Dermis blood vessel endothelial cell (primary cell): ENCODE measurements at places on chromosomes 4 and X.

GRCh38 chrX:107725761-107726555, 49.6 kb downstream of the TSC22D3 start:
- DNase-seq: no peak

DNA sequence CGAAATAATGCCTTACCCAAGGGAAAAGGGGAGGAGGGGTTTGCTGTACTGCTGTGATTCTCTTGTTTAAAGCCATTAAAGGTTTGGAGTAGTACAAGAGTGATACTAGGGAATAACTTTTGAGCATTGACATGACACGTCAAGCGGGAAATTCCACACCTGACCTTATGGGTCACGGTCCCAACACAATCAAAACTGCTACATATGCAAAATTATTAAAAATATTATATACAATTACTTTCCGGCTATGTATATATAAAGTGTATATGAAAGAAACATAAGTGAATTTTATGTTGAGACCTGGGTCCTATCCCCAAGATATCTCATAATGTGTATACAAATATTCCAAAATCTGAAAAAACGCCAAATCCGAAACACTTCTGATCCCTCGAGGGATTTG, 21.0 kb downstream of the FNIP2 start:
- no peak for DNase-seq

GRCh38 chr4:121049072-121049599, 23.2 kb downstream of the NDNF start:
- DNase-seq: no peak

DNA sequence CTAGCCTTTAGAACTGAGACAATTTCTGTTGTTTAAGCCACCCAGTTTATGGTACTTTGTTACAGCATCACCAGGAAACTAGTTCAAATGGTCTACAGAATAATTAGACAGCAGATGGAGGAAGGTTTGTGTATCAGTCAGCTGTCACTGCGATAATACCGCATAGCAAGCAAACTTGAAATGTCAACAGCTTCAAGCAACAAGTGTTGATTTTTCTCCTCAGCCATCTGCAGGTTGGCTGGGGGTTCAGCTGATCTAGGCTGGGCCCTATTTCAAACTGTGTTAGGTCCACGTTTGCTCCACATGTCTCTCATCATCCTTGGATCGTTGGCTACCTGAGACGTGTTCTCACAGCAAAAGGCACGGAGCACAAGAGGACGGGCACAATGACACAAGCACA, 19.2 kb upstream of the PHEX start:
- DNase-seq: no peak

- DNase-seq: no peak
Observed at GRCh38 chrX:133627673-133628072, 212.4 kb upstream of the GPC4 start.

- peak; percentile 68 for DNase-seq
Observed at GRCh38 chr4:139511320-139511719, 44.7 kb downstream of the SETD7 start.

DNA sequence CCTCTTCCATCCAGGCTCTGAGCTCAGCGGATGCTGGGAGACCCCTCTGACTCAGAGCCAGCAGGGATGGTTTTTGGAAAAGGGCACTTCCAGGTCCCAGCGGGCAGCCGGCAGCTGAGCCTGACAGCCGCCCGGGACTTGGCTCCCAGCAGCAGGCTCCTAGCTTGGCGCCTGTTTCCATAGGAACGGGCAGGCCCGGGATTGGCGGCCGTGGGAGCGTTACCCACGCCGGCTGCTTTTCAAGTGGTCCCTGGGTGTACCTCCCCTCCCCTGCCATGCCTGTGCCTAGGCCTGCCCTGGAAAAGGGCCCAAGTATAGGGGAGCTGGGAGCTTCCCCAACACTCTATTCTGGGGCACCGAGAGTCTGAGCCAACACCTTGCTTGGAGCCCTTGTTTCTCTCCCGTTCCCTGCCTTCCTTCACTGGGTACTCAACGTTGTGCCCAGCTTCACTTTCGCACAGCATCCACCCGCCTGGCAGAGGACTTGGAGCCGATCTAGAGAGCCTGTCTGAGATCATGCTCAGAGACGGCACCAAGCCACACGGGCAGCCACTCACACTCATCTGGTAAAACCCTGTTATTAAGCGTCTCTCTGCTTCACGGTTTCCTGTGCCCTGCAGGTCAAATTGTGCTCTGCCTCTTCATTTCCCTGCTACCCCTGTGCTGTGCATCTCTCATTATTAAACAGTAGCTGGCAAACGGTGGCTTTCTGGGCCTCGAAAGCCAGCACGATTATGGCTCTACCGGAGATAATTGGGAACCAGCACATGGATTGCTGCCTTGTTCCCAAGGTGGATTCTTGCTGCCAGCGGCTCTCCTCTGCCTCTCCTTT, 521.5 kb downstream of the BCOR start:
- DNase-seq: no peak

DNA sequence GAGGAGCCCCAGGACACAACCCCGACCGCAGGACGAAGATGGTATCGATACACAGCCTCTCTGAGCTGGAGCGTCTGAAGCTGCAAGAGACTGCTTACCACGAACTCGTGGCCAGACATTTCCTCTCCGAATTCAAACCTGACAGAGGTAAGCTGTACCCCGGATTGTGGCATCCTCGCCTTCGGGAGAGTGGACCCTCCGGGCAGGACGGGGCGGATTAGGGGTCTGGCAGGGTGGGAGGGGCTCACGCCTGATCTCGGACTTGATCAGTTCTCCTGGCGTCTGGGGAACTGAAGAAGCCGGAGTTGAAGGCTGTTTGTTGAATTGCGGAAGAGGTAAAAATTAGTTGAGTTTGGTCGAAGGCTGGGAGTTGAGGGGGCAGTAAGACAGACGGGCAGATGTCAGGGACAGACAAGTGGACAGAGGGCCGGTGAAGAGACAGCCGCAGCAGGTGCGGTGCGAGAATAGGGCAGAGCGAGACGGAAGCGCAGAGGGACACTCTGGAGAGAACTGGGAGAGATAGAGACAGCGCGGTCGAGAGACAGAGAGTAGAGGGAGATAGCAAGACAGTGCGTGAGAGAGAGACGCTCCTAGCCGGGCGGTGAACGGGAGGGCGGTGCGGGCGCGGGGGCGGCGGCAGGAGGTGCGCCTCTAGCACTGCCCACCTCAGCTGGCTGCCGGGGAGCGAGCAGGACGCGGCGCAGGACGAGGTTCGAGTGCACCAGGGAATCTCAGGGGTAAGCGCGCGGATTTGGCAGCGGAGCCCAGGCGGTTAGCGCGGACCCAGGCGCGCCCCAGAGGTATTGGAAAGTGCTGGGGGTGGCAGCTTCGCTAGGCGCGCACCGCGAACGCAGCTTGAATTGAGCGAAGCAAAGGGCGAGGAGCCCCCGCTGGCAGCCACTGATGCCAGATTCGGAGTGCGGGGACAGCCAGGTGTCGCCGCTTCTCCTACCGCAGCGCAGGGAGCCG, 23.9 kb downstream of the ARHGAP36 start:
- DNase-seq: no peak

GRCh38 chr4:119038116-119038841, 97.4 kb upstream of the MYOZ2 start:
- DNase-seq: peak; percentile 35

GRCh38 chrX:119067023-119067739, 5.6 kb upstream of the CT47C1 start:
- DNase-seq: peak; percentile 72

GRCh38 chr4:147924604-147925412, 192.9 kb downstream of the ARHGAP10 start:
- peak; percentile 70 for DNase-seq

- peak; percentile 27 for DNase-seq
Observed at GRCh38 chr4:79576429-79576753, 168.4 kb upstream of the GK2 start.

DNA sequence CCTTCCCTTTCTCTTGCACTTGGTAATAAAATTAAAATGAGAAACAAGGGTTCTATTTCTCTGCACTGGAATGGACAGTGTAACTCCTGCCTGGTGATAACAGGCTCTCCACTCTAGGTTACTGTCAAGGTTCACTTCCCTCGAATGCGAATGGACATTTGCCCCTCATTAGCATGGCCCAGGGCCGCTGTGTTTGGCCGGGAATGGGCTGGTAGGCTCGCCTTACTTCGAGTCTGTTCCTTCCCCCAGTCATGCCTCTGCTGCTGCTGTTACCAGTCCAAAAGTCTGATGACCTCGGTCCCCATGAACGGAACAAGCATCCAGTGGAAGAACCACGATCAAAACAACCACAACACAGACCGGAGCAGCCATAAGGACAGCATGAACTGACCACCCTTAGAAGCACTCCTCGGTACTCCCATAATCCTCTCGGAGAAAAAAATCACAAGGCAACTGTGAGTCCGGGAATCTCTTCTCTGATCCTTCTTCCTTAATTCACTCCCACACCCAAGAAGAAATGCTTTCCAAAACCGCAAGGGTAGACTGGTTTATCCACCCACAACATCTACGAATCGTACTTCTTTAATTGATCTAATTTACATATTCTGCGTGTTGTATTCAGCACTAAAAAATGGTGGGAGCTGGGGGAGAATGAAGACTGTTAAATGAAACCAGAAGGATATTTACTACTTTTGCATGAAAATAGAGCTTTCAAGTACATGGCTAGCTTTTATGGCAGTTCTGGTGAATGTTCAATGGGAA, 61.5 kb downstream of the EDNRA start:
- DNase-seq: no peak

GRCh38 chrX:48689208-48689920, 5.8 kb downstream of the WAS start:
- no peak for DNase-seq

- no peak for DNase-seq
Observed at GRCh38 chr4:89216866-89217265, 90.7 kb downstream of the GPRIN3 start.

DNA sequence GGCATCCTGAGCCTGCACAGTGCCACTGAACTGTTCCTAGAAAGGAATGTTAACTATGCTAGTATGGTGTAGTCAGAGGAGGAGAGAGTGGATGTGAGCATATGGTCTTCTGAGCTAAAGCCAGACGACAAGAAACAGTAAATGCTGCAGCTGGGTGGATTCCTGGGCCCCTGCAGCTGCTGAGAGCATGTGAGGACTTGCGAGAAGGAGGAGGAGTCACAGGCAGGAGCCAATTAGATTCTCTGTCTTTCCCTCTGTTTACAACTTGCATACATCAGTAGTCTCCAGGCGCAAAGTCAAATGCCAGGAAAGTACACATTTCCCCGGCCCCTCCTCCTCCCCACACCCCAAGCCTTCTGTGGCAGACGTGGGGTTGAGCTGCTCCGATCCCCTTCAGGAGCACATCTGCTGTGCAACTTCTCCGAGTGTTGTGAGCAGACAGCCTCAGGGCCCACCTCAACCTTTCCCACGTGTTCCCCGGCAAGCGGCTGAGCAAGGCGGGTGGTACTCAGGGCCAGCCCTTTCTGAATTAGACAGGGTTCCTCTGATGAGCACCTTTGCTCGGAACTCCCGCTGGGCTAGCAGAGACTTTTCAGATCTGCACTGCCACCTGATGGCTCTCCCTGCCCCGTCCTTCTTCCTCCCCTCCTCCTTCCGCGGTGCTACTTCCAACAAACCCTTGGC, 108.7 kb upstream of the ATP6AP2 start:
- no peak for DNase-seq

GRCh38 chr4:101807351-101807750, 16.8 kb downstream of the BANK1 start:
- DNase-seq: no peak

GRCh38 chrX:106300239-106300638, 132.1 kb downstream of the PWWP3B start:
- no peak for DNase-seq

GRCh38 chr4:99821918-99822503, 5.4 kb downstream of the DAPP1 start:
- DNase-seq: no peak

- DNase-seq: no peak
Observed at GRCh38 chr4:7956934-7957656, 17.4 kb upstream of the AFAP1 start.

- DNase-seq: peak; percentile 96
Observed at GRCh38 chr4:140150886-140151698, 2.9 kb downstream of the MAML3 start.

- DNase-seq: peak; percentile 57
Observed at GRCh38 chr4:121192480-121192879, 28.4 kb upstream of the TNIP3 start.

- DNase-seq: no peak
Observed at GRCh38 chr4:8919651-8920288, 48.1 kb upstream of the HMX1 start.

DNA sequence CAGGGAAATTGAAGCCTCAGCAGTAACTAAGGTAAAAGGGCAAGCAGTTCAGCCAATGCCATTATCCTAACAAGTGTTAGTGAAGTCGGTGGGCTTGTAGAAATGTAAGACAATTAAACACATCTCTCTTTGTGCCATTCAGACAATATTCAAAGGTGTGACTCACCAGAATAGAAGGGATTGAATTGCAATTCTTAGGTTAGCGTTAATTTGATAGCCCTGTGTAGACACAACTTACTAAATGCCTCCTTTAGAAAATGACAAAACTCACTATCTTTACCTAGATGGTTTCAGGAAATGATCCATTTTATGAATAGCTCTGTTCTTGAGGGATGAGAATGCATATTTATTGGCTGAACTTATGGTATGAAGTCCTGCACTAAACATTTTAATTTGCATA, 35.2 kb downstream of the RPA4 start:
- no peak for DNase-seq

DNA sequence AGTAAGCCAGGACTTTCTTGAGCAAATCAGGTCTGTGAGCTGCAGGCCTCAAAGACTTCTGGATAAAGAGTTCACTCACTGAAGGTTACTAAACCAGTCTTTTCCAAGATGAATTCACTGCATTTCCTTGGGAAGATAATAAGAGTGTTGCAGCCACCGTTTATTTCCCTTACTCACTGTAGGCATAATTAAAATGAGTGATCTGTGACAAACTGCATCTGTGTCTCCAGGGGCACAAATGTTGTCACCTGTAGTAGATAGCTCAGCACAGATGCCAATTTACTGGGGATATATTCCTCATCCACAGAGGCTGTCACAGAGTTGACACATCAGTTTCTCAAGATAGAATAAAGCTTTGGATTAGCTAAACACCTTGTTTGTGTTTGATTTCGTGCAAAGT, 580.2 kb downstream of the SPRY1 start:
- no peak for DNase-seq

DNA sequence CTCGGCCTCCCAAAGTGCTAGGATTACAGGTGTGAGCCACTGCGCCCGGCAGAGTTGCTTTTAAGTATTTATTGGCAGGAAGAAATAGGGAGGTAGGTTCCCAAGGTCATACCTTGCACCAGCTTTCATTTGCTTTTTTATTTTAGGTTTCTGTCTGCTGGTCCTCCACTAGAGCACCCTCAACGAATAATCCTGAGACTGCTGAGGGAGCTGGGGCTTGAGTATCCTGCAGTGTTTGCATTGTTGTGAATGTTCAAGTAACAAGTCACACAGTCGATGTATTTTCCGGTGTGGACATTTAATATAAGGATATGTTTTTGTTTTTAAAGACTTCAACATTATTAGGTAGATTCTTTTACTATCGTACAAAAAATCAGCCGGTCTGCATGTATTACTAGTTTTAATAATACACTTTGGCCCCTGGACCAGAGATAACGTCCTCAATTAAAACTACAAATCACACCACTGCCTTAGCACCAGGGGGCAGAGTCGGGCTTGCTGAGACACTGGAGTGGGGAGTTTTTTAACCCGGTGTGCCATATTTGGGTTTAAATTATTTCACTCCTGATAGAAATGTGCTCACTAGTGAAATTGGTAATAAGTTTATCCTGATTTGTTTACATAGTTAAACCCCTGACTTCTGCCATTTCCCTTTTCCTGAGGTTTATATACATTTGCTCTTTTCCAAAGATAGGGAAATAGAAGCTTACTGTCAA, 11.6 kb downstream of the SMIM20 start:
- peak; percentile 55 for DNase-seq

GRCh38 chr4:106602711-106603110, 234.1 kb upstream of the GIMD1 start:
- DNase-seq: no peak
